ENCODE measurements at places on chromosomes 4 and X. TPM values are rescaled to one million over a fixed set of nuclear protein-coding genes. Genes with fewer than 3 reads are reported as not detected.

CDKN2AIP gene
- total RNA-seq = 23.7 TPM

GRCh38 chr4:184583738-184584502, 65.3 kb downstream of the CASP3 start:
- peak; percentile 39 for DNase-seq

GRCh38 chr4:99405433-99406115, 29.6 kb downstream of the ADH7 start:
- DNase-seq = peak; percentile 66

DNA sequence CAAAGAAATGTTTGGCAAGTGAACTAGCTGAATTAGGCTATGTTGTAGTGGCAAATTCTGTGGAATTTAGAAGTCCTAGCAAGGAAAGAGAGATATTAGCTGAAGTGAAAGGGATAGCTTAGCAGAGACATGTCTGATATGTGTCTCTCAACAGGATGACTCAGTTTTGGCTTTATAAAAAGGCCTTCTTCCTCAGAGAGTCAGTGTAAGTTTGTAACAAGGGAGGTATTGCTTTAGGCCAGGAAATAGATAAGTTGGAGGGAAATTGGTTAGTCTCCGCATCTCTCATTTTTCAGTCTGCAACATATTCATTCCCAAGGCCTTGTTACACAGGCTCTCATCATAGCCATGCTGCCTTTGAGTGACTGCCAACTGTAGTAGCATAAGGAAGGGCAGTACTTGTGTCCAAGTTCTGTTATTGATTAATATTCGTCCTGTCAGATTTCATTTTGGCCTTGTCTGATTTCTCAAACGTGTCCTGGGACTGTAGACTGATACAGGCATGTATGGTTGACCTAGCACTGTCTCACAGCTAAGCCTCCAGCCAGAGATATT, 4.0 kb downstream of the TMEM164 start:
- no peak for DNase-seq

DNA sequence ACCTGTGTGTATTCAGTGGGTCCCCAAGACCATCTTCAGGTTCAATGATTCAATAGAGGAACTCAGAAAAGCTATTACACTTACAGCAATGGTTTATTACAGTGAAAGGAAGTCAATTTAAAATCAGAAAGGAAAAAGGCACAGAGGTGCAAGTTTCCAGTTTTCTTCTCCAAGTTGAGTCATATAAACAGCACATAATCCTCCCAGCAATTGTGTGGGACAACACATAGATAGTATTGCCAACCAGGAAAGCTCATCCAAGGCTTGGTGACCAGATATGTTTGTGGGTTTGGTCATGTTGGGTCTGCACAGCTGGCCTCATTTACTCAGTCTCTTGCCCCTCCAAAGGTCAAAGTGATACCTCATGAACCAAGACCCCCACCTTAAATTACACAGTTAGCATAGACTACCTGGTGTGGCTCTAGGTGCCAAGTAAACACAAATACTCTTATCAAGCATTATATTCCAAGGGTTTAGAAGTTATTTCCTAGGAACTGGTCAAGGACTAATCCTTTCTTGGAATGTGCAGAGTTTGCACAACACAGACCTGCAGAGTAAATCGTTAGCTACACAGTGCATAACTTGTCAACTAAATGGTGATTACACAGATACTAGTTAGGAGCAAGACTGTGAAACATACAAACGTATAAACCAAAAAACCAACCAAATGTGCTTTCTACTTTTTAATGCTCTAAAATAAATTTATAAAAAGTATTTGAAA, 777.3 kb downstream of the PCDH18 start:
- DNase-seq = no peak

KLHL2 gene
- total RNA-seq = 25.0 TPM

DNA sequence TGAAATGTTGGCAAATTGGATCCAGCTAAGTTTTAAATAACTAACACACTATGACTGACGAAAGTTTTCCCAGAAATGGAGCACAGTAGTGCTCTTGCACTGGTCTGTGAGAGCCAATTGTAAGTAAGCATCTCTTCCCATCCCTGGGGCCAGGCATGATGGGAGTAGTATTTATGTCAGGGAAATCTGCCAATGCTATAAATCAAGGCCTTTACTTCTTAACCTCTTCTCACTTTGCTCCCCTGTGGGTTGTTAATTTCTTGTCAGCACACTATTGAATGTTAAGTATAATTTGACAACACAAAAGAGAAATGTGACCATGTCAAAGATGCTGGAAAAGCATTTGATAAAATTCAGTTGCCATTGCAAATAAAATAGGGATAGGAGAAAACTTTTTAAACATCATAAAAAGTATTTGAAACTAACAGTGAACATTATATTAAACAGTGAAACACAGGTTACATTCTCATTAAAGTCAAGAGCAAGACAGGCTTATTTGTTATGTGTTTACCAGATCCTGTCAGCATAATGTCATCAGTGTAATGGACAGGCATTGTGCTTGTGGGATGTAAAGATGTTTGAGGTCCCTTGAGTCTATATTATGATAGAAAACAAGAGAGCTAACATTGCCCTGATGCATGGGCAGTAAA, 5.0 kb downstream of the F8A1 start:
- DNase-seq = no peak

DNA sequence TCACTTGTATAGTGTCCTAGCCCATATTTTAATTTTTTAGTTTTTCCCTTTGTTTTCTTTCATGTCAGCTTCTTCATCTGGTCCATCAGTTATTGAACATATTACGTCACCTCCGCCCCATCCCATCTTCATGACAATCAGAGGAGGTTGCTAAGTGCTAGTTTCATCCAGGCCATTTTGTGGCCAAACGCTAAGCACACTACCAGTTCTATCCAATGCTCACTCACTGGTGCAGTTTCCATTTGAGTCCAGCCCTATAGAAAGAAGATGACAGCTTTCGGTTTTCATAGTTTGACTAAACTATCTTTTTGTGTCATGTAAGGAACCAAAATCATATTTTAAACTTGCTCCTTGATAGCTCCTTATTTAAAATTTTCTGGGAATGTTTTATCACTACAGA, 304.2 kb downstream of the TENM3 start:
- DNase-seq = peak; percentile 22
